ENCODE measurements at places on chromosomes 13 and 19.
A peak's percentile ranks its signal among the peaks of the same experiment; 100 is the strongest.

DNA sequence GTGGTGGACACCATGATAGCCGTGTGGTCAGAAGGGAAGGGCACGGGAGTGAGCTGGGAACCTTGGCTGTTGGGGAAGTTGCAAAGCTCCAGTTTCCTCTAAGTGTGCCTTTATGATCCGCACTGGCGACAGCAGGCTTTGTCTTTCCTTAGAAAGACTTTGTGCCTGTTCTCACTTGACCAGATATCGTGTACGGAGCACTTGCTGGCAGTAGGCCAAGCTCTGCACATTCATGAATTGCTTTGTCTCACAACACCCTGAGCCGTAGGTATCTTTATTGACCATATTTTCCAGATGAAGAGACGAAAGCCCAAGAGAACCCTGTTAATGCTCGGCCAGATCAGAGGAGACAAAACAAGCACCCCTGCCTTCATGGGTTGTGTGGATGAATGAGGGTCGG, 15.1 kb downstream of the CUL4A start:
- no peak for DNase-seq

GRCh38 chr19:32675720-32676185, at the start of gene RGS9BP:
Gene RGS9BP (plus strand): TSS chr19:32675848. CDS start chr19:32676264, 416 bp downstream.
- peak; percentile 59 for DNase-seq

DNA sequence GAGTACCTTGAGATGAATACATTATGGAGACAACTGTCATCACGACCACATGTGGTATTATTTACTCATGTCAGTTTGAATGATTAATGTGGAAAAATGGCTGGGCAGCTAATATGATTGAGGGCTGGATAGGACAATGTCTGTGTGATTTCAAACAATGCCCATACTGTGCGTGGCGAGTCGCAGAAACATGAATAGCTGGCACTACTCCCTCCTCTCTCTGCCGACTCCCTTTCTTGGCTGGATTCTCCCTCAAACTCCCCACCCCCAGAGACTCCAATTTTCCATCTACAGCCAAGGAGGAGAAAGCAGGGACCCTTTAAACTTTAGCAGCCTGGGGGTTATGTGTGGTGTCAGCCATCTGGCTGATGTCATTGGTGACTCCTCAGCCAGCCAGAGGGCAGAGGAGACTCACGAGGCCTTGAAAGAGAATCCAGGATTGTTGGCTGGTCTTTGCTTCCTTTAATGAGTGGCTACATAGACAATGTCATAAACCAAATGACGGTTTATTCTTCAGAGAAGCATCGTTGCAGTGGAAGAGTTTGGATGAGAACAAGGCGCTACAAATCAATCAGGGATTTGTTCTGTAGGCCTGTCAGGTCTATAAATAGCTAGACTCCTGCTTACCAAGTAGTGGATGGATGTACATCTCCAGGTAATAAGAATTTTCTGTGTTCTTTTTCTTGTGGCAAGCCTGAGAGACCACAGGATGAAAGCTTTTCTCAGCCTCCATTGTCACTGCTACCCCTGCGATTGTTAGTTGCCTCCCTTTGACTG, 165.6 kb downstream of the DLEU7 start:
- DNase-seq, result no peak

GRCh38 chr13:95224064-95224463, 77.2 kb downstream of the ABCC4 start:
- DNase-seq, result no peak

- no peak for DNase-seq
These were observed 111.7 kb downstream of the GNG7 start for GRCh38 chr19:2590630-2591399.

- no peak for DNase-seq
These were observed 1.2 kb downstream of the MEDAG start for GRCh38 chr13:30907121-30907861.

DNA sequence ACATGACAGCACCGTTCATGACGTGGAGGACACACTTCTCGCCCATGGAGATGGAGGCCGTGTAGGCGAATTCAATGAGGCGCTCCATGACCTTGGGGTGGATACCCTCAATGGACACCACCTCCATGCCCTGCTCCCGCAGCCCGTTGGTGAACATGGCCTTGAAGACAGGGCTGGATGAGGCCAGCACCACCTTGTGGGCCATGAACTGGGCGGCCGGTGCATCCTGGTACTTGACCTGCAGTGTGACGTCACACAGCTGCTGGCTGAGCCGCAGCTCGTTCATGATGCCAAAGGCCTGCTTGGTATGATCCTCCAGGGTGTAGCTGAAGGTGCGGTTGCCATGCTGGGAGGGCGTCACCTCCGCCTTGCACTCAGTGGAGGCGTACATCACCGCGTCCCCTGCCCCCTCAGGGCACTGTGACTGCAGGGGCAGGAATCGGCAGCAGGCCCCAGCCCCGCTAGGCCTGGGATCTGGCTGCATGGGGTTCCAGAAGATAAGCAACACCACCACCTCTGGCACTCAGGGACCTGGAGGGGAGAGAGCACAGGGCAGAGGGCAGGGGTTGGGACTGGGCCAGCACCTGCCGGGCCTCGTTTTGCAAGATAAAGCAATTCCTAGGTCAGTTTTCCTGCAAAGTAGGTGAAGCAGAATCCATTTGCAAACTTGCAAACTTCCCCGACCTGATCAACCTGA, 3.5 kb downstream of the KEAP1 start:
- DNase-seq, result no peak

- DNase-seq, result no peak
These were observed 312.5 kb downstream of the DCLK1 start for GRCh38 chr13:35818633-35819067.

DNA sequence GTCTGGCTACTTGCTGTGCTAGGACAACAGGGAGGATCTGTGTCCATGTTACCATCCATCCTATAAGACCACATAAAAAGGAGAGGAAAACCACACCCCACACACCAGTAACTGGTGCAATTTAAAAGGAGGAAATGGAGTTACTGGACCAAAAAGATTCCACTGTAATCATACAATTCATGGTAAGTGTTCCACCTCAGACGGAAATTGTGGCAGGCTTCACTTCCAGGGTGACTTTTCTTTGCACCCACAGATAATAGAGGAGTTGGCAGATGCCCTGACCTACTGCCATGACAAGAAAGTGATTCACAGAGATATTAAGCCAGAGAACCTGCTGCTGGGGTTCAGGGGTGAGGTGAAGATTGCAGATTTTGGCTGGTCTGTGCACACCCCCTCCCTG, 2.4 kb downstream of the AURKC start:
- DNase-seq, result no peak

DNA sequence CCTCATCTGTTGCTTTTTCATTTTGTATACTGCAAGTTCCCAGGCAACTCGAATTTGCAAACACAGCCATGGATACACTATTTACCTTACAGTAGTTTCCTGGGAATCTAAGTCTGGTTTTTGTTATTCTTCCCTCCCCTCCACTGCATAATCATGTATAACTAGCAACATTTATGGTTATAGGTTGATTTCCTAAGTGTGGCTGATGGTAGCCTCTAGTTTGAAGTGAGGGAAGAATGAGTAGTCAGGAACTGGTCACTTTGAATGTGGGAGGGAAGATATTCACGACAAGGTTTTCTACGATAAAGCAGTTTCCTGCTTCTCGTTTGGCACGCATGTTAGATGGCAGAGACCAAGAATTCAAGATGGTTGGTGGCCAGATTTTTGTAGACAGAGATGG, at the start of gene KCNRG:
Gene KCNRG, plus strand, starts transcription at position 187 of the 400 bp plus-strand sequence. Its CDS starts 50 bp downstream, at position 237.
- no peak for DNase-seq

DNA sequence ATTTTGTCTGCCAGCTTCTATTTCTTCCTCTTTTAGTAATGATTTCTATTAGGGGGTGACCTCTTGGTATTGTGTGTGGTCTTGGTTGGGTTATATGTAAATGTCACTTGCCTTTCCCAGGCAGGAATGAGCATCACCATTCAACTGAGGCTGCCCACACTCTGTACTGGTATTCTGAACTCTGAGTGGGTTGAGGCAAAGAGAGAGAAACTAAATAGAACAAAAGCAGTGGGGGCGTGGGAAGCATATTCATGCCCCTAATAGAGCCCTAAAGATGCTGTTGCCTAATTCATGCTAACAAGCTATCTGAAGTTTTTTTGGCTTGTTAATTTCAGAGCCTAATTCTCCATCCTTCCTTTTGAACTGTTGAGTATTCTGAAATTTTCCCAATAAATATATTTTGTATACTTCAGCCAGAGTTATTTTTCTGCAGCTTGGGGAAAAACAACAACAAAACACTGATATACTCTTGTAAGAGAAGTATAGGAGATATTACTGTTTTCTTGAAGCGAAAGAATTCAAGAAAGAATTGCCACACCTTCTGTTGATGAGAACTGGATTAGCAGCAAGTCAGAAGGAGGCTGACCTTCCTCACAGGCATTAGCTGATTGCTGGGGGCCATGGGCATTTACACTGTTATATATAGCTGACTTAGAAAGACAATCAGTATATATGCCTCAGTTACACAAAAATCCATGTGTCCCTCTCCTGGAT, 315.8 kb upstream of the KLF12 start:
- DNase-seq, result no peak

GRCh38 chr13:64160479-64160878, 2744.8 kb upstream of the PCDH20 start:
- DNase-seq, result no peak

DNA sequence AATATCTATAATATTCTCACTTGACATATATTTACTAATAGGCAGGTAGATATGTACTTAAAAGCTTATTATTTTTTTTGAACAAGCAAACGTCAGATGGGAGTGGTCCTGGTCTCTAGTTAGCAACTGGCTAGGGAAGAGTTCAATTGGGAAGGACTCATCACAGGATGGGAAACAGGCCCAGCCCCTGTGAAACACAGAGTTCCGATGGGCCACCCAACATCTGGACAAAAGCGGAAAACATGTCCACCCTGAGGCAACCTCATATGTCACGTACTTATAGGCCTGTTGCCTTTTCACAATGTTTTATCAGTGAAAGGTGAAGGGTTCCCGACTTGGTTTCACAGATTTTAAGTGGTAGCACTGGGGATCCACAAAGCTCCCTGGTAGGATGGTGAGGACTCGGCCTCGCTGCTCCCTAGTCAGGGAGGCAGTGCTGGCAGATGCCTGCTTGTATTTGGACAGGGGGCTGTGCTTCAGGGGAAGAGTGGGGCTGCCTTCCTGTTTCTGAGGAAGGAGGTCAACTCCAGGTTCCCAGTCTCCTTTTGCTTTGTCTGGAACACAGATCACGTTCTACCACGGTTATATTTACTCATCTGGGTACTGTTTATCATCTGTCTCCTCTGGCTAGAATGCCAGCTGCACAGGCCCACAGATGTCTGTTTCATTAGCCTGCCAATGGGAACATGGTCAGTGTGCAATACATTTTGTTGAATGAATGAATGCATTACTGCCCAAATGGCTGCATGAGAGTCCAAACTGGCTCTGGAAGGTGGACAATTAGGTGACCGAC, 49.4 kb upstream of the SLC15A1 start:
- DNase-seq, result no peak

GRCh38 chr19:35977446-35978222, 17.4 kb upstream of the SDHAF1 start:
- DNase-seq, result no peak

DNA sequence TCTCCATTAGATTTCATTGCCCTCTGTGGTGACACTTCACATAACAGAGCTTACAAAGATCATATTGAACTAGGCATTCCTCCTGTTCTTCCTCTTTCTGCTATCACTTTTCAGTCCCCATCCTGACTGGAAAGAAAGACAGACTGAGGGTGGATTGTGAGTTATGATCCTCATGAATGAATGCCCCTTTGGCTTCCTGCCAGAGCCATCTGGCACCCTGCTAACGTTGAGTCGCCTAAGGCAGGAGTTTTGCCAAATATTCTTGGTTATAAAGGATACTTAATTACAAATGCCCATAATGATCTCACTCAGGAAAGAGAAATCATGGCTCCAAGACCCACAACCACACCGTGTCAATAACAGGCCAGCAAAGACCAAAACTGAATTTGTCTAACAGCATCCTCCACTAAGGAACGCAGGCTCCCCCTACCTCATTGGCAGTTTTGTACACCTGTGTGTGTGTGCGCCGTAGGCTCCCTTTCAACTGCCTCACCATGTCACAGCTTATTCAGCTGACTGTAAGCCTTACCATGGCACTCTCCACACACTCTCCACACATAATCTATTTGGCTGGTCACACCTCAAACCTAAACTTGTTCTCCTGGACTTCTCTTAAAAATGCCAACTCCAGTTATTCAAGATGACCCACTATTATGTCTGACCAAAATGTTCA, 15.5 kb downstream of the ZNF211 start:
- DNase-seq, result no peak

DNA sequence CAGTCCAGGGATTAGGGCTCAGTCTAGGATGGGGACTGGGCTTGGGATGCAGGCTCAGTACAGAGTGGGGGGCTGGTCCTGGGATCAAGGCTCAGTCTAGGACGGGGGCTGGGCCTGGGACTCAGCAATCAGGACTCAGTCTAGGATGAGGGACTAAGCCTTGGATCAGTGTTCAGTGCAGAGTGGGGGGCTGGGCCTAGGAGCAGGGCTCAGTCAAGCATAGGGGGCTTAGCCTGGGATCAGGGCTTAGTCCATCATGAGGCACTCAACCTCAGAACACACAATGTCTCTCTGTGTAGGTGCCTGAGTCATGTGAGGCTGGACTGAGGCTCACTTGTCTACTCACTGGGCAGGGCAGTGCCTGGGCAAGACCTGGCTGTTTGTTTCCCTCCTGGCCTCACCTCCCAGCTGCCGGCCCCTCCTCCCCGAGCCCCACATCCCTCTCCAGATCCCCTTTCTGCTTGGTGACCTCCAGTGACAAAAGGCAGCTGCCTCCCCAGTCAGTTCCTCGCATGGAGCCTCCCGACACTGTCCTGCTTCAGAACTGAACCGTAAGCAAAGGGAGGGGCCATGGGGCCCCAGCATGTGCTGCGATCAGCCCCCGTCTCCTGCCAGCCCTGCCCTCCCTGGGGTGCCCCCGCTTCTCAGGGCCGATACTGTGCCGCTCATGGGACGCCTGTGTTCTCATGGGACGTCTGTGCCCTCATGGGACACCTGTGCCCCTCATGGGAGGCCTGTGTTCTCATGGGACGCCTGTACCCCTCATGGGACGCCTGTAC, 6.5 kb upstream of the S1PR4 start:
- DNase-seq, result no peak

DNA sequence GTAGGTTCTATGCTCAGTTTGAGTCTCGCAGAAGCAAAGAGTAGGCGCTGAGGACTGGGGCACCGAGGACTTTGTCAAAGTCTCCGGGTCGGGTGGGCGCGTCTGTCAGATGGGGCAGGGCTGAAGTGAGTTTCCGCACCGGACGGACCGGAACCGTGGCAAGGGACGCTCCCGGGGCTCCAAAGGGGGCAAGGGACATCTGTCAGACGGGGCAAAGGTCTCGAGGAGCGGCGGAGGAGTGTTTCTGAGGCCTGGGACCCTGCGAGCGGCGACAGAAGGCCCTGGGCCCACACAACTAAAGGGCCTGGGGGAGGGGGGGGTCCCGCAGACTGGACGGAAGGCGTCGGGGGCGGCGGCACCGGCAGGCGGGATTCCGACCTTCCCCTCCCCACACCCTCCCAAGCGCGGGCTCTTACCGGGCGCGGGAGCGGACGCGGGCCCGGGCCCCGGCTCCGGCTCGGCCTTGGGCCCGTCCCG, 13.3 kb upstream of the AKAP8L start:
- DNase-seq, result peak; percentile 31
